AG09319 (cell line): ENCODE measurements at places on chromosomes 1 and 21.

DNA sequence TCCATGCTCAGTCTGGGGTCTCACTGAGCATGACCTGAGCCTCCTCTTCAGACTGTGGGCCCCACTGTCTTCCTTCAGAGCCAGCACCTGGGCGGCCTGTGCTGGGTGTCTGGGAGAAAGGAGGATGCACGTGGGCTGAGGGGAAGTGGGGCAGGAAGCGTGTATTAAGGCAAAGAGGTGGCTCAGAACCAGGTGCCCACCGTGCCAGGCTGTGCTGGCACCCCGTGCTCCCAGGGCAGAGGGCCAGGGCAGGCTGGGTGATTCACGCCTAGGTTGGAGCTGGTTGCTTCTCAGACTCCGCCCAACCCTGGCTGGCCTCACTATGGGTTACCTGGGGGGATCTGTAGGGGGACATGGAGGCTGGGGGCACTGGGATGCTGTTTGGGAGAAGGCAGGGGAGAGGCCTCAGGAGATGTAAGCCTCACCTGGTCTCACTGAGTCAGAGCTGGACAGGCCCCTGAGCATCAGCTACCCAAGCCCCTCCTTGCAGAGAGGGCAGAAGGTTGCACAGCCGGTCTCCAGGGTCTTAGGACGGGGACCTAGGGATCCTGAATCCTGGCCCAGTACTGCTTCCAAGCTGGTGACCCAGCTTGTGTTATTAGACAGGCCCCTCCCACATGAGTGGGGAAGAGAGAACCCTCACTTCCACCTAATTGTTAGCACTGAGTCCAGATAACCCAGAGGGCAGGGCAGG lies 18.6 kb upstream of the PADI1 start:
- no peak for DNase-seq

DNA sequence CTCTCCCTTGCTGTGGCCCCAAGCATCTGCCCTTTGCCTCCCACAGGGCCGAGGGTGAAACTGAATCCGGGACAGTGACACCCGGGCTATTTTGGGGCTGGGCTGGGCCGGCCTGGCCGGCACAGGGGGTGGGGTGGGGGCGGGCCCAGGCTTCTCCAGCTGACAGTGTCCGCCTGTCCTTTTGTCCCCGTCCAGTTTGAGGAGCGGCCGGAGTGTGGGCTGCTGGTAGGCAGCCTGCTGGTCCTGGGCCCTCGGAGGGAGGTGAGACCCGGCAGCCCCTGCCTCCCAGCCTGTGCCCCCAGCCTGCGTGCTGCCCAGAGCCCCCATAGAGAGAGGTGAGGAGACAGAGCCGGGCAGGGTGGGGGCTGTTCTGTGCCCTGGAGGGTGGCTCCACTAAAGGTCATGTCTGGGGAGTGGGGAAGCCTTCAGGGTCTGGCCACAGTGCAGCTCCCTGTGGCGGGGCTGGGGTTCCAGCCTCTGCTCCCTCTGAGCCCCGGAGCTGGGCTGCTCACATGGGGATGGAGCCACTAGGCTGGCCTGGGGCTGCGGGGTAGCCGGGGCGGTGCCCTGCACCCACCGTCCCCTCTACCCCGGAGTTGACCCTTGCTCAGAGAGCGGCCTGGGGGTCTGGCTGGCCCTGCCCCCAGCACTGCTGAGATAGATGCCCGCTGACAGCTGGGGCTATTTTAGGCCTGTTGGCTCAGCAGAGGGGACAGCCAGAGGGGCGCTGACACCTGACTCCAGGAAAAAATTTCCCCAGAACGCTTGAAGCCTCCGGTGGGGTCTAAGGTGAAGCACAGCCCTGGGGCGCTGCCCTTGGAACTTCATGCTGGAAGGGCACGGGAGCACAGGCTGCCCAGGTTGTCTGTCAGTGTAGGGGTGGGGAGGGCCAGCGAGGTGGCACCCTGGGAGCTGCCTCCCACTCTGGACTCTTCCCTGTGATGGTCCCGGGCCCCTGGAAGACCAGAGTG lies at the start of gene OBSCN:
OBSCN (plus strand) TSS at position 194 of the 971 bp plus-strand sequence. CDS start 3,740 bp downstream, outside the sequence.
- no peak for DNase-seq

GRCh38 chr1:36540056-36540455 lies 57.3 kb upstream of the CSF3R start:
- no peak for DNase-seq

DNA sequence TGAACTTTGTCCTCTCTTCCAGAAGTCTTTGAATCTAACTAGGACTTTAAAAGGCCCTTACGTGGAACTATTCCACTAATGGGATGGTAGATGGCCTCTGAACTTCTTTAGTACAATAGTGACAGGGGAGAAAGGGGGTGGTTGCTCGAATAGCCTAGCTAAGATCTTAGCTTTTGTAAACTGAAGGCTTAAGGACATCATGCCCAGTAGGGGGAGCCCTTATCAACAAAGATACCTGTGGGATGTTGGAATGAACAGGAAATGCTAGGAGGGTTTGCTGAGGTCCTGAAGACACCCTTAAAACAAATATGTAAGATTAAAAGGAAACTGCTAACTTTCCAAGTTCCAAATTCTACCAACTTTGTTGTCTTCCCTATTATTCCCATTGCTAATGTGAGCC lies 33.2 kb downstream of the NHLH2 start:
- peak; percentile 56 for DNase-seq

DNA sequence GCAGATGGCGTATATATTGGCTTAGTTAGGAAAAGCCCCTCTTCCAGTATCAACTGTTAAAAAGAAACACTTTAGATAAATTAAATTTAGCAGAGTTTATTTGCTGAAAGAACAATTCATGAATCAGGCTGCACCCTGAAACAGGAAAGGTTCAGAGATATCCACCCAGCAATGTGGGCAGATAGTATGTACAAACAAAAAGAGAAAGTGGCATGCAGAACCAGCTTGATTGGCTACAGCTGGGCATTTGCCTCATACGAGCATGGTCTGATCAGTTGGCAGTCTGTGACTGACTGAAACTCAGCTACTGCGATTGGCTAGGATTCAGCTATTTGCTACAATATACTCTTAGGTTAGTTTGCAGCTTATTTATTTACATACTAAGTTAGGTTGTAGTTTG lies 98.2 kb downstream of the ZC3H11B start:
- no peak for DNase-seq

- peak; percentile 41 for DNase-seq
These were observed 46.0 kb downstream of the GRHL3 start for GRCh38 chr1:24364975-24365678.

DNA sequence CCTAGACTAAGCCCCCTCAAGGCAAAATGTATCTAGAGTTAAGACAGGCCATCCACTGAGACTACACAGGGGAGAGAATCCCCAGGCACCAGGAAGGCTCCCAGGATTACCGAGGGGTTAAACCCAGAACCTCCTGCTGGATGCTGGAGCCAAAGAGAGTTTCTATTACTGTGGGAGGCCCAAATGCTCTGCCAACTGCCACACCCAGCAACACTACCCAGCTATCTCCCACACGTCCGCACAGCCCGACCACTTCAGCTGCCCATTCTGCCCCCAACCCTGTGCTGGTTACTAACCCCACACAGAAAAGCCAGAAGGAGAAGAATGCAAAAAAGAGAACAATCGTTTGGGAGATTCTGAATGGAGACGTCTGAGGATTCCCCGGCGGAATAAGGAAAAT lies 63.6 kb downstream of the CD46 start:
- DNase-seq = no peak

GRCh38 chr1:993379-993995 lies 6.4 kb downstream of the HES4 start:
- DNase-seq = no peak

DNA sequence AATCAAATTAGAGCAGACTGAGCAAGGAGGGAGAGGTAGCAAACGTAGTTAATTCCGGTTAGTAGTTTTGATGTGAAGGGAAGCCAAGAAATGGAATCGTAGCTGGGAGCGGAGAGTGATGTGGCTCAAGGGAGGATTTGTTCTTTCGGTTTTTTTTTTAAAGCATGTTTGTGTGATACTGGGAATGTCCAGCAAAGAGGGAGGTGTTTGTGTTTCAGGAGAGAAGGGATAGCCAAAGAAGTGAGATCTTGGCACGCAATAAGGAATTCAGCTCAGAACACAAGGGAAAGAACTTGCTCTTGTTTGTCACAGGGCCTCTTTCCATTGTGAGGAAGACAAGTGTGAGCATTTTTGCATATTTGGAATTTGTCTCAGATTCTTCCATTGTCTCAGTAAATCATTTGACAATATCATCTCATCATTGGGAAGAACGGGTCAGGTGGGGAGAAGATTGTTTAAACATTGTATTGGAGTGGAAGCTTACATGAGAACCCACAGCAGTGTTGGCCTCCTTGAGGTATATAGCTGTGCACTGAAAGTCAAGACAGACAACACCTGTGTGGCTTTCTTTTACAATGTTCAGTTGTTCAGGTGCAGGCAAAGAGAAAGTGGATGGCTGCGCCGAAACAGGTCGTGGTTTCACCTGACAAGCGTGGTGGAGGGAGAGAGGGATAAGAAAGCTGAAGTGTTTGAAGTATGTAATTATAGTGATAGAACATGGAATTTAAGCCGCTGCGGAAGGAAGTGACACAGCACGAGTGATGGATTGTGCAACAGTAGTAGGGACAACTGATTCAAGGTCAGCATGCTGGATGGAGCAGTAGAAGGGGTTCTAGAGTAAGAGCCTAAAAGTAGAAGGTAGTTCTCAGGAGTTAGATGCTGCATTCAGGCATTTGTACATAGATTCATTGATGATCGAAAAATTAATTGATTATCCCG lies 25.4 kb downstream of the FMN2 start:
- DNase-seq = no peak

DNA sequence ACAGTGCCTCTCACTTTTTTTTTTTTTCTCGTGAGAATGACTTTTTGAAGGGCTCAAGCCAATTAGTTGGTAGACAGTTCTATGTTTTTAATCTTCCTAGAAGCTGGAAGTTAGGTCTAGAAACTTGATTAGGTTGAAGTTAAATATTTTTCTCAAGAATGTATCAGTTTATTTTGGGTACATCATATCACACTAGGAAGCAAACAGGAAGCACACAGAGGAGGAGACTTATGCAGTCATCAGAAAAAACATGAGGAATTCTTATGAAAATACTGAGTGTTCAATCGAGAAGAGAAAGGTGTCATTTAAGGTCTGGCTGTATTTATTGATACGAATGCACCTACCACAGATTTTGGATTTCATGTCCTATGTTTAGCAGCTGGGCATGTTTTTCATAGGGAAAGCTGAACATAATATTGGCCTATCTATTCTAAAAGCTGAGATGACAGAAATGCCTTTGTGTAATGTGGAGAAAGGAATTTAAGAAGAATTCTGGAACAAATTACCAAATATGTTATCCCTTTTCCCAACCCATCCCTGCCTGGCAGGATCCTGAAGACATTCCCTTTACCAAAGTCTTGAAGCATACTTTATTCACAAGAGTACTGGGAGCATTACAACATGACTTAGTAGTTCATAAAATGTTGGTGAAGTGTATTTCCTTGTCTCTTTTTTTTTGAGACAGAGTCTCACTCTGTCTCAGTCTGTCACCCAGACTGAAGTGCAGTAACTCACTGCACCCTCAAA lies 17.5 kb upstream of the ZFP69B start:
- DNase-seq = no peak

GRCh38 chr1:156747742-156748669 lies 3.5 kb downstream of the HDGF start:
- no peak for DNase-seq

- no peak for DNase-seq
These were observed 12.1 kb downstream of the MCL1 start for GRCh38 chr1:150567341-150567716.

DNA sequence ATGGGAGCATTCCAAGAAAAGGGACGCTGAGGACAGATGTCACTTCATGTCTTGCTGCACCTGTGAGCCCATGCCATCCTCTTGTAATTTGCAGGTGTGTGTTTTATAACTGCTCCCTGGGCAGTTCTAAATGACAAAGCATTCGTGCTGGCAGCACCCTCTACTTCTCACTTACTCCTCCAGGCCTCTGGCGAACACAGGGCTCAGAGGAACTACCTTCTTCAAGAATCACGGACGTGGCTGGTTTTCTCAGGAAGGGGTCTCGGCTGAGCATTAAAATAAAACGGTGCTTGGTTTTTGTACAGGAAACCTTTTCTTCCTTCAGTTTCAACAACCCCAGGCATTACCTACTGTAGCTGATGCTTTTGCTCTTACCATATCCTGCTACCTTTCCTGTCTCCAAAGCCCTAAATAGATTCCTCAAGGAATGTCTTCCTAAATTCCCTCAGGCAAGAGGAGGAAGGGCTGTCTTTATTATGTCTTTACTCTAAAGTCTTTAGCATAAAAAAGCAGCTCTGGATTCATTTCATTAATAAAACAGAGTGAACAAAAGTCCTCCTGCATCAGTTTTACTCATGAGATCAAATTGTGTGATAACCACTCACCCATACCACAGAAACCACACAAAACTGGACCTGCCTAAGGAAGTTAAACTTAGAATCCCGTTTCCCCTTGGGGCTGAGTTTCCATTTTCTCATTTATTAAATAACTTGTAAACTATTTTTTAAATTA lies 79.0 kb upstream of the MAP10 start:
- no peak for DNase-seq

- DNase-seq = no peak
These were observed 115.5 kb upstream of the IRF2BP2 start for GRCh38 chr1:234725177-234726132.

GRCh38 chr21:17789069-17789468 lies 30.1 kb downstream of the C21orf91 start:
- no peak for DNase-seq

GRCh38 chr1:41380979-41381691 lies 19.9 kb downstream of the FOXO6 start:
- no peak for DNase-seq

- DNase-seq = no peak
These were observed 400 bp upstream of the KRTAP10-12 start for GRCh38 chr21:44696572-44696971.

DNA sequence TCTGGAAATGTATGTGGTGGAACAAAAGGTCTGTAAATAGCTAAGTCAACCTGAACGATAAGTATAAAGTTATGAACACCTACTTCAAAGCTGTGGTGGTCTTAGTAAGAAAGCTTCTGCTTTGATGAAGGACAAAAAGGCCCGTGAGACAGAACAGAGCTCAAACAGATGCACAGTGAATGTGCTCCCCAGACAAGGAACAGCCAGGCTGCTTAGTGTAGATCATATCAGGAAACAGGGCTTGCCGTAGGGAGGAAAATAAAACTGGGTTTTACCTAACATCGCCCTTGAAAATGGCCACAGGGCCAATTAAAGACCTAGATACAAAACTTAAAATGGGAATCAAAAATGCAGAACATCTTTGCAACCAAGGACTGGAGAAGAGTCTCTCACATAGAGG lies 40.2 kb downstream of the PRSS38 start:
- DNase-seq = no peak
